ENCODE measurements at places on chromosomes 1 and 21.
A peak's percentile ranks its signal among the peaks of the same experiment; 100 is the strongest.

DNA sequence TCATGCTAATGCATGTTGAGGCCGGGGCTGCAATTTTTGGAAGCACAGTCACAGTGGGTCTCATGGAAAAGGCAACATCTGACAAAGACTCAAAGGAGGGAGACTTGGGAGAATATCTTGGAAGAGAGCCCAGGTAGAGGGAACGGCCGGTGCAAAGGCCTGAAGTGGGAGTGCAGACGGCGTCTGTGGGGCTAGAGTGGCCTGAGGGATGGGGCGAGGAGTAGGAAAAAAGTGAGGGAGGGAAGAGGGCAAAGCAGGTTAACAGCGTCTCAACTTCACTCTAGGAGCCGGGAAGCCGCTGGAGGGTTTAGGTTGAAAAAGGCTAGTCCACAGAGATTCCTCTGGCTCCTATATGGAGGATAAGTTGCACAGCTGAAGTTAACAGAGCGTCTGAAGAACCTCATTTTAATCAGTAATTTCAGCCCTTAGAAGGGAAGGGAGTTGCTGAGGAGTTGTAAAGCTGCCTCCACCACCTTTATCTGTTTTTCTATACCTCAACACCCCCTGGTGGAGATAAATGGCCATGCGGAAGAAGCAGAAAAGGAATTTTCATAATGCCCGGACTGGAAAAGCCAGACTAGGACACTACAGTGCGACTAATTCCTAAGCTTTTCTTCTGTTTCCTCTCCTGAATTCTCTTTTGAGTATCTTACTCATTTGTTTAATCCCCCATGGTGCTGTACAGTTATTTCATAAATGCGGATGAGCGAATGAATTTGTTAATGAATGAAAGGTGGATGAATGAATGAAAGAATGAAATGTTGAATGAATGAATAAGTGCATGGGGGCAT, 78.7 kb upstream of the ZNF281 start:
- DNase-seq = peak; percentile 68
- H3K4me1 ChIP-seq = no peaks in the 10 kb centered on the region
- no peak overlapping the region for H3K27ac ChIP-seq

GRCh38 chr1:39216771-39217170, 12.3 kb downstream of the MACF1 start:
- no peak overlapping the region for H3K4me3 ChIP-seq
- H3K27ac ChIP-seq = no peak overlapping the region
- no peaks in the 10 kb centered on the region for H3K36me3 ChIP-seq
- H3K27me3 ChIP-seq = no peaks in the 10 kb centered on the region

- H3K27ac ChIP-seq = peak overlapping the region; percentile 60
- DNase-seq = no peak
- H3K27me3 ChIP-seq = no peaks in the 10 kb centered on the region
- H3K4me3 ChIP-seq = no peak overlapping the region
- peaks cover 26% of the 10 kb centered on the region for H3K4me1 ChIP-seq
- H3K36me3 ChIP-seq = no peaks in the 10 kb centered on the region
These were observed 17.1 kb upstream of the A3GALT2 start for GRCh38 chr1:33338048-33338439.

GRCh38 chr1:161381707-161382106, 14.0 kb upstream of the CFAP126 start:
- no peak overlapping the region for H3K4me3 ChIP-seq
- H3K27ac ChIP-seq = no peak overlapping the region
- no peaks in the 10 kb centered on the region for H3K4me1 ChIP-seq
- H3K27me3 ChIP-seq = no peaks in the 10 kb centered on the region
- DNase-seq = no peak

DNA sequence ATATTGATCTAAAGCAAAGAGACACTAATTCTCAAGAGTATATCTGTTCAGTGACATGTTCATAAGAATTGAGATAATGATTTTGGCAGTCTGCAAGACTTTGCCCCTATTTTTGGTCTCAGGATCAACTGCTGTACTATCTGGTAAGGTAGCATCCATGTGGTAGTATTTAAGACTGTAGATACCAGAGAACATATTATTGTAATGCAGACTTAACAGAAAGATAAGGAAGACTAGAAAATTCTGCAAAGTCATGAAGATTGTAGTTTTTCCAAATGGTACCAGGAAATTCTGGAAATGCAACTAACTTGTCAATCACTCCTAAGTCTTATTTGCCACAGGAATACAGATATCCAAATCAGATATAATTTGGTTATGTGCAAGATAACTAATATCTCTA, 35.1 kb downstream of the RNF2 start:
- H3K4me3 ChIP-seq = no peak overlapping the region
- no peaks in the 10 kb centered on the region for H3K4me1 ChIP-seq
- no peak overlapping the region for H3K27ac ChIP-seq
- no peaks in the 10 kb centered on the region for H3K27me3 ChIP-seq
- no peaks in the 10 kb centered on the region for H3K36me3 ChIP-seq

GRCh38 chr1:151668090-151668489, 48.5 kb downstream of the CELF3 start:
- DNase-seq = no peak
- no peak overlapping the region for H3K4me3 ChIP-seq
- H3K36me3 ChIP-seq = no peaks in the 10 kb centered on the region

- H3K27me3 ChIP-seq = no peaks in the 10 kb centered on the region
- H3K27ac ChIP-seq = no peak overlapping the region
- H3K36me3 ChIP-seq = no peaks in the 10 kb centered on the region
- no peak overlapping the region for H3K4me3 ChIP-seq
These were observed 82.8 kb downstream of the LRRC53 start for GRCh38 chr1:74429580-74429979.

- peaks cover 7% of the 10 kb centered on the region for H3K4me1 ChIP-seq
- H3K27ac ChIP-seq = no peak overlapping the region
- no peak for DNase-seq
- no peak overlapping the region for H3K4me3 ChIP-seq
These were observed 84.7 kb downstream of the NDUFS5 start for GRCh38 chr1:39110882-39111281.

DNA sequence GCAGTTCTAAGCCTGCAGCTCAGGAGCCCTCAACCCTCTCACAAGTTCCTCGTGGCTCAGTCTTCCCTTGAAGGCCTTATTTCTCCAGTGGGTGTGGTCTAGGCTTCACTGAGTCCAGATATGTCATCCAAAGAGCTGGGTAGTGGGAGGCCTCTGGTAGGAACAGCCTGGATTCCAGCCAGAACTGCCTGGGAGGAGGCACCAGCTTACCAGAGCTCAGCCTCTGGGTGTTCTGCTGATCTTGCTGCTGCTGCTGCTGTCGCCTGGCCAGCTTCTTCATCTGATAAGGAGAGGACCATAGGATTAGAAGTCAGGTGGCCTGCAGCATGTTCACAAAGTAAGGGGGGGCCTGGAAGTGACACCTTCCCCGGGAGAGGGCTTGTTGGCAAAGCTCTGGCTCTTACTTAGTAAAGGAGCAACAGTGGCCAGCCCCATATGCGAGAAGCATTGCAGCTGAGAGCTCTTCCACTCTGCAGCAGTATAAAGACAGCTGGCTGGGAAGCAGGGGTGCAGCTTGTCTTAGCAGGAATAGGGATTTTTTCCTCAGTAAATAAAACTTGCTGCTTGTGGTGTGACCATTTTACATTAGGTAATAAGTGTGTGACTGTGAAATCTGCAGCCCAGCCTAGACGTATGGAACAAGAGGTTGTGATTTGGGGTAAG, 148.5 kb downstream of the LMX1A start:
- no peaks in the 10 kb centered on the region for H3K27me3 ChIP-seq
- DNase-seq = no peak
- no peak overlapping the region for H3K4me3 ChIP-seq
- H3K36me3 ChIP-seq = no peaks in the 10 kb centered on the region

All from colonic mucosa (tissue), 4 donors.